ENCODE measurements at places on chromosomes 4 and X.

- DNase-seq = no peak
Measured at GRCh38 chr4:20352163-20352431, 100.4 kb downstream of the SLIT2 start.

- no peak for DNase-seq
Measured at GRCh38 chr4:158605393-158605792, 66.3 kb downstream of the C4orf46 start.

- DNase-seq = no peak
Measured at GRCh38 chr4:123676890-123677229, 280.3 kb downstream of the SPRY1 start.

- DNase-seq = no peak
Measured at GRCh38 chrX:40009462-40009851, 88.3 kb downstream of the BCOR start.

DNA sequence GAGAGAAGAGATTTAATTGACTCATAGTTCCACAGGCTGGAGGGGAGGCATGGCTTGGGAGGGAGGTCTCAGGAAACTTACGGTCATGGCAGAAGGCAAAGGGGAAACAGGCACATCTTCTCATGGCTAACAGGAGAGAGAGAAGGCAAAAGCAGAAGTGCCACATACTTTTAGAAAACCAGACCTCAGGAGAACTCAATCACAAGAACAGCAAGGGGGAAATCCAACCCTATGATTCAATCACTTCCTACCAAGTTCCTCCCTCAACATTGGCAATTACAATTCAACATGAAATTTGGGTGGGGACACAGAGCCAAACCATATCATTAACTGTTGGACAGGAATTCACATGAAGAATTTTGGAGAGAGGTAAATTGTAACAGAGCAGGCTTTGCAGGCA is 485.3 kb upstream of the PITX2 start:
- no peak for DNase-seq

DNA sequence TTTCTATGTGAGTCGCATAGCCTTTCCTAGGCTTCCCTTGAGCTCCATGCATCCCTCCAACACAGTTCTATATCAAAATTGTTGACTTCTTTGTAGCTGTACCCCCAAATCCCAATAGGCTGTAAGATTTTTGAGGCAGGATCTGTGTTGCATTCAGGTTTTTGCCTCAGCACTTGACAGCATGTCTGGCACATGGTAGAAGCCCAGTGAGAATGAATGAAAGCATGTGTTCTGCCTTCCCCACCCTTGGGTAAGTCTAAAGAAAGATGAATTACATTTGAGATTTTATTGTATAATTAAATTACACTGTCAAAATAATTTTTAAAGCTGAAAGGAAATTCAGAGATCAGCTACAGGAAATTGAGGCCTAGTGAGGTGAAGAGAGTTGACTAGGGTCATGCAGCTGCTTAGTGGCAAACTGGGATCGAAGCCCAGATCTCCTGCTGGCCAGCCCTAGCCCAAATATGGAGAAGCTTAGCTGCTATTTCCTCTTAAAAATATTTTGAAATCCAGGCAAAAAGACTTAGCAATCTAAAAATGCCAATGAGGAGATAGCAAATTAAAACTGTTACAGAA is 122.5 kb downstream of the SPATA18 start:
- DNase-seq = no peak

DNA sequence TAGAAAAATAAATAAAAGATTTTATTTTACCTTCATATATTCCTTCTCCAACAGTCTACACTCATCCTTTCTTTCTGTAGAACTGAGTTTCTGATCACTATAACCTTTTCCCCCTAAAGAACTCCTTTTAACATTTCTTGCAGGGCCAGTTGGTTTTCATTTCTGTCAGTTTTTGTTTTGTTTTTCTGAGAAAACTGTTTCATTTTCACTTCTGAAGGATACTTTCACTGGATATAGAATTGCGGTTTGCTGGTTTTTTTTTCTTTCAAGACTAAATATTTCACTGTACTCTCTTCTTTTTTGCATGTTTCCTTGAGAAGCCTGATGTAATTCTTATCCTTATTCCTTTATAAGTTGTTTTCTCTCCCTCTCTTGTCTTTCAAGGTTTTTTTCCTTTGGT is 90.4 kb upstream of the EOLA2 start:
- DNase-seq = no peak

- no peak for DNase-seq
Measured at GRCh38 chr4:137649711-137650450, 117.6 kb upstream of the PCDH18 start.

DNA sequence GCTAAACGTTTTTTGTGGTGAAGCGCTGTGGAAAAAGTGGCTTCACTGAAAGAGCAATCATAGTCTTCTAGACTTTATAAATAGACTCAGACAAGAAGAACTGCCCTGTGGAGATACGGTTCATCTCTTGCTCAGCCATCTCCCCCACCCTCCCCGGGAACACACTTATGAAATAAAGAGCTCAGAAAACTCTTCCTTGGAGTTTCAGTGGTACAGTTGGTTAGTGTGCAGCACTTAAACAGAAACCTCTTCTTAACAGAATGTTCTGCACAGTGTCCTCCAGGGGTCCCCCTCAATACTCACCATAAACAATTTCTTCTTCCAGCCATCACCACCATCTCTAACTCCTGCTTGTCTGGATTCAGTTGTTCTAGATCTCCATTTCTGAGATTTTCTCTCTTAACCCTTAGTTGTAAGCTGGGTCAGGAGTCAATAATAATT is 313.0 kb downstream of the ARHGAP10 start:
- no peak for DNase-seq

DNA sequence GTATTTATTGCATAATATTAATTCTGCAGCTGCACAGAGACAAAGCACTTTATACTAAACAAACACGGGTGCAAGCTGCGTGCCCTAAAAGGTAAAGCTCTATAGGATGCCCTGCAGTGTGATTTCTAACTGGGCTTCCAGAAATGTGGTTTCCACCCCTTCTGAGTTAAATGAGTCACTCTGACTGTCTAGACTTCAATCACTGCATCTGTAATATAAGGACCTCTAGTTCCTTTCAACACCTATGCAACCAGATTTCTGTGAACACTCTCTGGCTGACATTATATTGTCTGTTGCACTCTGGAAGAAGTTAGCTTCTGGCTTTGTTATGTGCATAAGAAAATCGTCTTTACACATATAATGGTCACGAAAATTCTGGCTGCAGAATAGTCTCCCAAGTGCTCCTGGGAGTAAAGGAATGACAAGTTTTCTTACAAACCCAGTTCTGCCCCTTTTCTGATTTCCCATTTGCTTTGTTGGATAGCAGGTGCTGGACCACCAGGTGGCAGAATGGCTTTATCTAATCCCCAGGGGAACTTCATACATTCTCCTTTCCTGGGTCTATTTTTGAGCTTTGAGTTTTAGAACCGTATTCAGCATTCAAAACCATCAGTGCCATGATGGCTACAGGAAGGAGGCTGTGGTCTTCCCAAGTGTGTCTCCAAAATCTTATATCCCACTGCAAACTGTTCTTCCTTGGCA is 842.2 kb downstream of the STIM2 start:
- no peak for DNase-seq

DNA sequence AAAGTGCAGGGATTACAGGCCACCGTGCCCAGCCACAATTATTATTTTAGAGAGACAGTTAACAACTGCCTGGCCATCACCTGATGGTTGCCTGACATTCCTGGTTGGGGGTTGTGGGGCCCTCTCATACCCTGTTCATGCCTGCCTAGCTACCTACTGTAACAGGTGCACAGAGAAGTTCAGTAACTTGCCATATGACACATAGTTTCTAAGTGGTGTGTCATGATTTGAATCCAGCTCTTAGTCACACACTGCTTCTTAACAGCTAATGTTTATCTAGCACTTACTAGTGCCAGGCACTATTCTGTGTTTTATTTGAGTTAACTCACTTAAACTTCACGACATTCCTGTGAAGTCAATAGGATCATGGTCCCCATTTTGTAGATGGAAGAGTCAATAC is 122.7 kb upstream of the JADE1 start:
- DNase-seq = no peak

GRCh38 chr4:36053930-36054329 is 190.4 kb downstream of the ARAP2 start:
- no peak for DNase-seq

DNA sequence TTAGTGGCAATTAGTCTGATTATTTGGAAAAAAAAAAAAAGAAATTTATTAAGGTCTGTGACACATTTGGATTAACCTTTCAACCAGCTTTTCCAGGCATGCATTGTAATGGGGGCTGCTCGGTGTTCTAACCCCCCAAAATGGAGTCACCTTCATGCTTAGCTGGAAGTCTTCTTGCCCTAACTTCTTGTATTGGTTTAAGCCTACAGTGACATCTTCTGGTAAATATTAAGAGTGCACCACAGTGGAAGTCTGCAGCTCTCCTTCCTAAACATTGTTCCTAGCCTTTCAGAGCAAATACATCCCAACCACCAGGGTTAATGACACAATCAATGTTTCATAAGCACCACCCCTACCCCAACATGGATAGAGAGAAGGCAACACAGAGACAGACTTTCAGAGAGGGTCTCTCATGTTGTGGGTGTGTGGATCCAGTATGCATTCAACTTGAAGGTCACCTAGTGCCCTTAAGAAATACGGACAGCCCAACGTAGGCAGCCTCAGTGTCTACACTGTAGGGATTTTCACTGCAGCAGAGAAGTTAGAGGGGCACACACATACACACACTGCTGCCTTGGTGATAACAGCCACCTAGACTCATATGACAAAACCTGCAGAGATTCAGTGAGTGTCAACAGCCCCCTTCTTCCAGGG is 142.9 kb upstream of the MBNL3 start:
- no peak for DNase-seq

GRCh38 chrX:12237131-12237530 is 98.9 kb downstream of the FRMPD4 start:
- DNase-seq = no peak

DNA sequence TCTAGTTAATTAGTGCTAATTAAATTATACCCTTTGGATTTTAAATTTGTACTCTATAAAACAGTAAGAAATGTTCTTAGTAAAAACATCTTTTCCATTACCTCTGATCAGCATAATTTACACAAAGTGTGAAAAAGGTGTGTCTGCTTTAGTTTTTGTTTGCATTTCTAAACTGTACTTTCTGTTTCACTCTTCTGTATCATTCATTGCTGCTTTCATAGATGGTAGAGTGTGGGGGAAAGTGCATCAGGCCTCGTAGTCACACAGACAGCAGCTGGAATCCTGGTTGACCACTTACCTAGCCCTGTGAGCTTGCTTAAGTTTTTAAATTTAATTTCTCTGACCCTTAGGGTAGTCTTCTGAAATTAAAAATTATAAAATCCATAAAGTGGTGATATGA is 275.4 kb upstream of the PITX2 start:
- DNase-seq = no peak
